Right ventricle myocardium inferior (tissue), 1 donor: ENCODE measurements at places on chromosomes 12 and 14. TPM values are rescaled to one million over a fixed set of nuclear protein-coding genes. Genes with fewer than 3 reads are reported as not detected.

DNA sequence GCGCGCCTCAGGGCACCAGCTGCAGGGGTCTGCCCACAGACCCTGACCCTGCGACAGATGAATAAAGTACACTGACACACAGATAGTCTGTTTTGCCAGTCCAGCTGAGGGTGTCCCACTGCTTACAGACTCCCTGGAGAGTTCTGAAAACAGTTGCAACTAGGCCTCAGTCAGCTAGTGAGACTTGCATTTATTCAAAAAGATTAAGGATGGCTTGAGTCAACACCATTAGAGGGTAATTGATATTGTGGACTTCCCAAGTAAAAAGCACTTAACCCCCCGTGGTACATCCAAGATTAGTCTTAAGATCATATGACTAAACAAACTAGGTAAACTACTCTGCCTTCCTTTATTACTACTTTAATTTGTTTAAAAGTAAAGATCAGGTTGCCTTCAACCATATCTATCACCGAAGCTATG lies 11.1 kb upstream of the PSEN1 start:
- no peak for DNase-seq

- no peak for DNase-seq
Observed at GRCh38 chr14:95920769-95921438, 44.3 kb downstream of the TUNAR start.

DNA sequence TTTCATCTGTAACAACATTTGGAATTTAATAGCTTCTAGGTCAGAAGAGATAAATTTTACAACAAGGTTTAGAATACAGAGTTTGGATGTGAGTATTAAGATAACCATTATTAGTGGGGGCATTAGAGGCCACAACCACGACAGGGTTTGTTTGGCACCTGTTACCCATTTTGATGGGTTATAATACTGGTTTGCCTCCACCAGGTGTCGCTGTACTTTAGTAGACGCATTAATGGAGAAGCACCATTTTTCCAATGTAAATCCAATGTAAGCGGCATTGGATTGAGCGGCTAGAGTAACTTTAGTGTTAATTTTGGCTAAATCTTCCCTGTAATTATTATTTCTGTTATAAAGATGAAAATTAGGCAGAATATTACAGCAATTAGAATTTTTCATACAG lies 136.2 kb downstream of the SLCO1B3 start:
- no peak for DNase-seq

CELA1 gene
- total RNA-seq: not detected

DNA sequence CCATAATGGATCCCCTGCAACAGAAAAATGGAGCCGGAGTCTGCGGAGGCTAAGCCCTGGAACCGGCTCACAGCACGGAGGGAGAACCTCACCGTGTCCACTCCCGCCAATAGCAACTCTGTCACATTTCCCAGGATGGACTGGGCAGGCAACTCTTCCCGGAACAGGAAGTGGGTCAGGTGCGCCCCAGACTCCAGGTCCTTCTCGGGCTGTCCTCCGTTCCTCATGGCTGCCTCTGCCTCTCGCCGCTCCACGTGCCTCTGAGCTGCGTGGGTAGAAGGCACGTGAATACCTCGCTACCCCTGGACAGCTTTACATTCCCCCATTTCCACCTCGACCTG lies 2.2 kb downstream of the CYP27B1 start:
- no peak for DNase-seq

- no peak for DNase-seq
Observed at GRCh38 chr12:108575199-108575912, 13.0 kb downstream of the ISCU start.
